ENCODE measurements at places on chromosomes 3 and 15. TPM values are rescaled to one million over a fixed set of nuclear protein-coding genes. Genes with fewer than 3 reads are reported as not detected.

The WDR49 gene
- 1.6 TPM for total RNA-seq

- no peak for ATAC-seq
Measured at GRCh38 chr15:40016224-40016865, 22.6 kb downstream of the SRP14 start.

DNA sequence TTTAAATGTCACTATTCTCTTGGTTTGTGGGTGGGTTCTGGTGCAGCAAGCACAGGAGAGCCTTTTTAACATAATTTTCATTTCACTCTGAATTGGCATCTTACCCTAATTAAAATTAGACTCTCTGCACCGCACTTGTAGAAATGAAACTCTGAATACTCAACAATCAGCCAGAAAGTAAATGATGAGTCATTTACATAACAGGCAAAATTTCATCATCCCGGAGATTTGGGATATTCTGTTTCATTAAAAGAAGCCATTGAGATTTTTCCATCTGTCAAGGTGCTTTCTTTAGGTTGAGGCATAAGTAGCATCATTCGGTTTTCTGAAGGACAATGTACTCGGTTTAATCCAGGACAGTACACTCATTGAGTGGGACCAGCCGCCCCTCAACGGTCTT, 111.0 kb downstream of the RFTN1 start:
- ATAC-seq = no peak

- ATAC-seq = no peak
Measured at GRCh38 chr3:14137445-14137844, 12.6 kb downstream of the TMEM43 start.

DNA sequence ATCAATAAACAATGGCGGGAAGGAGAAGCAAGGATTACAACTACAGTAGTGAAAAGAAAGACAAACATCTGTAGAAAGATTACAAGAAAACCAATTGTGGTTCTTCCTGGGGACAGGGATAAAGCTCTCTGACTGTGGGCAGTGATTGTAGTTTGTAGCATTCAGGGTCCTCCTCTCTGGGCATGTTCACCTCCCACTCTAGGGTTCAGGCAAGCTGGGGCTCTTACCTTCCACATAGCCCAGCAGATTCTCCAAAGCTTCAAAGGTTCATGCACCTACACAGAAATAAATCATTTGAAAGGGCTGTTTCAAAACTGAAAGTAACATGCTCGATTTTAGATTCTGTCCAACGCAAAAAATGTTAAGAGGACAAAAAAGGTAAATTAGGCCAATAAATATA, 17.4 kb upstream of the UBE3A start:
- ATAC-seq = no peak

Measured in gastroesophageal sphincter (tissue), 4 donors.